Fibroblast of the aortic adventitia (primary cell): ENCODE measurements at places on chromosomes 7 and 10. TPM values are rescaled to one million over a fixed set of nuclear protein-coding genes. Genes with fewer than 3 reads are reported as not detected.

DNA sequence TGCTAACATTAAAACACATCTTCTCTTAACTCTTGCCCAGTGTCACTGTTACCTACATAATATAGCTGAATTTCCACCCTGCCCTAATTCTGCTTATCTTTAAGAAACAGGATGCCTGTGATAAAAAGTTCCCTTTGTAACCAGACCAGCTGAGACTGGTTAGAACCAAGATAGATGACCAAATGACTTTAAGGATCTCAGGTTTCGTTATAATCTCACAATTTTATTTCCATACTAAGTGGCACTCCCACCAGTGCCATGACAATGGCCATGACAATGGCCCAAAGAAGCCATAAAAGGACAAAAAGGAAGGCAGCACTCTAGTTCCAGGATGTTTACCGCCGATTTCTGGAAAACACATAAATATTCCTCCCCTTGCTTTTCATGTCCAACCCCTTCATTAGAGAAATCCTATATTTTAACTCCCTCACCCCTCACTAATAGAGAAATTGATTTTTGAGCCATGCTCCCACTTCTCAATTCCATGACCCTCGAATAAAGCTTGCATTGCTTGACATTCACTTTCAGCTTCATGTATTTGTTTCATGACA, 126.1 kb downstream of the ELAPOR2 start:
- no peak for DNase-seq

DNA sequence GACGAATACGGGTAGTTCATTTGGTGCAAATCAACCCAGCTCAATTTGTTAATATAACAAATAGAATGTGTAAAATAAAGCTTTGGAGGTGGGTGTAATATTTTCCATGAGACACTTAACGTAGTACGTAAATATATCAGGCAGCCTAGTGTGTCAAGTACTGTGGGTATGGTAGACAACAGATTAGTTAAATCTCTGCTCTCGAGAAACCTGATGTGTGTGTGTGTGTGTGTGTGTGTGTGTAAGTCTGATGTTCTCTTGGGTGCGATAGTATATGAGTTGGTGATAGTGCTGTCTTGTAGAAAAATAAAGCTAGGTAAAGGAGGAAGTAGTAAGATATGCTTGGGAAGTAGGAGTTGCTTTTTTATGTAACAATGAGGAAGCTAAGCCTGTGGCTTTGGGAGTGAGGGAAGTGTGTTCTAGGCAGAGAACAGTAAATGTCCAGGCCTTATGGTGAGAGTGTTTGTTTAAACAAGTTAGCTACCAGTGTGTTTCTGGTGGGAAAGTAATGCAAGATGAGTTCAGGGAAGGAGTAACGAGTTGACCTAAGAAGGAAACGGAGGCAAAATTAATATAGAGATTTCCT, 26.1 kb downstream of the WAC start:
- no peak for DNase-seq

DNA sequence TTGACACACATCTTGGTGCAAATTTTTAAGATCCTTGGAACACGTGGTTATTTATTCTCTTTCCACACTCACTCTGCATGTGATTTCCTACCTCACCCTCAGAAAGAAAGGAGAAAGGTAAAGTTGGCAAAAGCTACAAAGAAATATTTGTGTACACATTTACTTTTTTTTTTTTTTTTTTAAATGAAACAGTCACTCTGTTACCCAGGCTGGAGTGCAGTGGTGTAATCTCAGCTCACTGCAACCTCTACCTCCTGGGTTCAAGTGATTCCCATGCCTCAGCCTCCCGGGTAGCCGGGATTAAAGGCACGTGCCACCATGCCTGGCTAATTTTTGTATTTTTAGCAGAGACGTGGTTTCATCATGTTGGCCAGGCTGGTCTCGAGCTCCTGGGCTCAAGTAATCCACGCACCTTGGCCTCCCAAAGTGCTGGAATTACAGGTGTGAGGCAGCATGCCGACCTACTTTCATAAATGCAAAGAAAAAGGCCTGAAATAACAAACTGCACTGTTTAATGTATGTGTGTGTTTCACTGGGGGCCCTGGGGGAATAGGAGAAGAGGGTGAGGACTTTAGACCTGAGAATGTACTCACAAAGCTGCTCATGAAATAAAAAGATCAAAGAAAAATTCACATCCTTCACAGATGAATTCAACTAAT, 71.6 kb upstream of the GRID1 start:
- no peak for DNase-seq

GRCh38 chr10:28120795-28121194, 121.9 kb upstream of the ODAD2 start:
- no peak for DNase-seq

The FAM25G gene
- not detected in 2 replicates for total RNA-seq

The CYCS gene
- 9.0 and 51.9 TPM in 2 replicates for total RNA-seq

DNA sequence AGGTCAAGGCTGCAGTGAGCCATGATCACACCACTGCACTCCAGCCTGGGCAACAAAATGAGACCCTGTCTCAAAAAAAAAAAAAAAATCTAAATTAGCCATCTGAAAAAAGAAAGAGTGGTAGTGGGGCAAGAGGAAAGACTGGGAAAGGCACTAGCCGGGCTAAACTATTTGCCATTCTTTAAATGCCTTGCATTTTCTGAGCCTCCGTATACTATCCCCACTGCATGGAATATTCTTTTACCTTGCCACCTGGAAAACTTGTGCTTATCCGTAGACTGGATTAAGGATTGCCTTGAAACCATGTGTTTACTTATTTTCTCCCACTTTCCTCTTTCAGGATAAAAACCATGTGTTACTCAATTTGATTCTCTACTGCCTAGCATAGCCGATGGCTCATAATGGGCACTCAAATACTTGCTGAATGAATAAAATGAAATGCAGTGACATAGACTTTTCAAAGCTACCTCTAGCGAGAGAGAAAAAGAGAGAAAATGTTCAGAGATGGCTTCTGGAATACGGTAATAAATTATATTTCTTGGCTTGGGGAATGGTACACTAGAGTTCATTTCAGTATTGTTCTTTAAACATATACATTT, 30.6 kb downstream of the HYCC1 start:
- no peak for DNase-seq

GRCh38 chr10:124688889-124689670, 55.1 kb downstream of the FAM53B start:
- no peak for DNase-seq

The PAPOLB gene
- total RNA-seq: 0.18 TPM in 1 of 2 replicates, not detected in the other

- no peak for DNase-seq
Observed at GRCh38 chr7:104850374-104850773, 163.6 kb upstream of the KMT2E start.

The MMD2 gene
- total RNA-seq: not detected in 2 replicates
